ENCODE measurements at places on chromosomes 16 and 17.
A peak's percentile ranks its signal among the peaks of the same experiment; 100 is the strongest.

GRCh38 chr17:60461584-60461983, 39.3 kb downstream of the CHCT1 start:
- DNase-seq: no peak

DNA sequence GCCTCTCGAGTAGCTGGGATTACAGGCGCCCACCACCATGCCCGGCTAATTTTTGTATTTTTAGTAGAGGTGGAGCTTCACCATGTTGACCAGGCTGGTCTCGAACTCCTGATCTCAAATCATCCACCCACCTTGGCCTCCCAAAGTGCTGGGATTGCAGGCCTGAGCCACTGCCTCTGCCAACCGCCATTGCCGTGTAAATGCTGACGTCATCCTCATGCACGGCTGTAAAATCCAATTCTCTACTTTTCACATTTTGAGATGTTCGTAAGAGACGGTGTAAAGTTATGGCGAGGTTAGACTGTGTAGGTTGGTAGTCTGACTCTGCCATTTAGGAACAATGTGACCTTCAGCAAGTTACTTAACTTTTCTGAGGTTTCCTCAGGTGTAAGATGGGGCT, 1.7 kb upstream of the DNAJA2 start:
- DNase-seq: no peak

- no peak for DNase-seq
Measured at GRCh38 chr17:27579897-27580321, 51.1 kb upstream of the LGALS9 start.

DNA sequence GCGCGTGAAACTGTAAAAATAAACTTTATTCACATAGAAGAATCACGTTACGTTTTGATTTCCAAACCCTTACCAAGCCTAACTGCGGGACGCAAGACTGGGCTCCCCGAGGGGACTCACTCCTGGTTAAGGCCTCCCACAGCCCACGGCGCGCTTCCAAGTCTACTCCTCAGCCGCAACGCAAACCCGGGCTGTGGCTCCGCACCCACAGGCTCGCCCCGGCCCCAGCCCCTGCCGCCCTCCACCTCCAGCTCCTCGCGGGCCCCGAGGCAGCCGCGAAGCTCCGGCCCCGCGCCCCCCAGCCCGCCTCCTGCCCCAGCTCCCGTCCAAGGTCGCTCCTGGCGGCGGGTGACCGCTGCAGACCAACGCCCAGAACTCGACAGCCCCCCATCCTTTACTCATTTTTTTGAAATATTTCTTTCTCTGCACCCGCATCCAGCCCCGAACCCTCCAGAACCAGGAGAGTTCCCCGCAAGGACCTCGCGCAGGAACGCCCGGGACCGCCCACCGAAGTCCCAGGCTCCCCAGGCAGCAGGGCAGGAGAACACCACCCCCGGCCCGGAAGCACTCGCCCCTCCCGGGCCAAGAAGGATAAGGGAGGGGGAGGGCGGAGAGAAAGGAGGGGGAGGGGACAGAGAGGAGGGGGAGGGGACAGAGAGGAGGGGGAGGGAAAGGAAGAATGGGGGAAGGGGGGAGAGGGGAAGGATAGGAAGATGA, 912 bp downstream of the USP22 start:
- DNase-seq: peak; percentile 82

DNA sequence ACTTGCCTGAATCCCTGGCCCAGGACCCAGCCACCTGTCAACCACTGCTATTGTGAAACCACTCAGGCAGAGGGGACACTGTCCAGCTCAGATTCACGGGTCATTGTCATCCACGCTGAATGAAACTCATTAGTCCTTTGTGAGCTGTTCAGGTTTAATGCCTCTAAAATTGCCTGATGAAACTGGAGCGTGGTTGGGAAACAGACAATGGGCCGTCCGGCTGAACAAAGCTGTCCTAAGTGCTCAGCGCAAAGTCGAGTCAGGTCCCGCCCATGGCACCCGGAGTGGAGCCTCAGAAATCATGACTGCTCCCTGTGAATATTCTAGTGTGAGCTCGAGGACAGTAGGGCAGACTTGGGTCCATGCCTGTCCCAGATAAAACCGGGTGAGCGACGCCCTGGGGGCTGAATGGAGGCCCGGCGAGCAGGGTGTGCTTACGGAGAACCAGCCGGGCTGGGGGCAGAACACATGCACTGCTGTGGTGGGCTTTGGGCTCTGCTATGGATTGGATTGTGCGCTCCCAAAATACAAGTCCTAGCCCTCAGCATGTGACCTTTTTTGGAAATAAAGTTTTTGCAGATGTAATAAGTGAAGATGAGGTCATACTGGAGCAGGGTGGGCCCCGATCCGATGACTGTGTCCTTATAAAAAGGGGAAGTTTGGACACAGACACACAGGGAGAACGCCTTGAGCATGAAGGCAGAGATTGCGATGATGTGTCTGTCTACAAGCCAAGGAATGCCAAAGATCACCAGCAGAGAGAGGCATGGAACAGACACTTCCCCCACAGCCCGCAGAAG, 12.9 kb upstream of the CMIP start:
- DNase-seq: no peak

DNA sequence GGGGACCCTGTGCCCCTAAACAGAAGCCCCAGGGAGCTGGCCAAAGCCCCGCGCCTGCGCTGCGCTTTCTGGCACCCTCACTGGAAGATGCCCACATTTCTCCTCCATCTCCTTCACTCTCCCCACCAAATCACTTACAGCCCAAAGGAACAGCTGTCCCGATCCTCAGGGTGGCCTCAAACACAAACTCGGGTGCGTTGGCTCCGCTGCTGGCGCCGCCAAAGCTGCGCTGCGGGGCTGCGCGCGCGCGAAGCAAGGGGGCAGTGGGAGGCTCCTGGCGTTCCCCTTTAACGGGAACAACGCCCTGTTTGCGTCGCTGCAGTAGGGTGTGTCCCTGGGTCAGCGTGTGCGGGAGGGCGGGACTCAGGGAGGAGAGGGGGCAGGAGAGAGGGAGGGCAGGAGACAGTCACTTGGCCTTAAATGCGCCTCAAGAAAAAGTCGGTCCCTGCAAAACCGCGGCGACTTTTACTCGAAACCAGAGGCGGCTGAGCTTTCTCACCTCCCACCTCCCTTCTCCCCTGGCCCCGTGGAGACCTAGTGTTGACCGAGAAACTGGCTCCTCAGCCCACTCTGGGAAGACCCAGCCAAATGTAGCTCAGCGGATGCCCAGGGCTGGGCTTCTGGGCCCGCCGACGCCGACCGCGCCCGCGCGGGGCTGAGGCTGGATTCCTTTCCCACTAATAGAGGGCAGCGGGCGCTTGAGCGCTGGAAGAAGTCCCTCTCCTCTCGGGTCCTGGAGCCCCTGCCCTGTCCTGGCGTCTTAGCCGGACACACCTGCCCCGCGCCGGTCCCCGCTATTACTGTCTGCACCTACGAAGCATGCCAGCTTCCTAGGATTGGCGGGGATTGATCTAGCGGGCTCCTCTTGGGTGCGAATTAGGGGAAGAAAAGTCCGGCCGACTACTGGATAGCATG, 2.6 kb downstream of the PMP22 start:
- DNase-seq: no peak

DNA sequence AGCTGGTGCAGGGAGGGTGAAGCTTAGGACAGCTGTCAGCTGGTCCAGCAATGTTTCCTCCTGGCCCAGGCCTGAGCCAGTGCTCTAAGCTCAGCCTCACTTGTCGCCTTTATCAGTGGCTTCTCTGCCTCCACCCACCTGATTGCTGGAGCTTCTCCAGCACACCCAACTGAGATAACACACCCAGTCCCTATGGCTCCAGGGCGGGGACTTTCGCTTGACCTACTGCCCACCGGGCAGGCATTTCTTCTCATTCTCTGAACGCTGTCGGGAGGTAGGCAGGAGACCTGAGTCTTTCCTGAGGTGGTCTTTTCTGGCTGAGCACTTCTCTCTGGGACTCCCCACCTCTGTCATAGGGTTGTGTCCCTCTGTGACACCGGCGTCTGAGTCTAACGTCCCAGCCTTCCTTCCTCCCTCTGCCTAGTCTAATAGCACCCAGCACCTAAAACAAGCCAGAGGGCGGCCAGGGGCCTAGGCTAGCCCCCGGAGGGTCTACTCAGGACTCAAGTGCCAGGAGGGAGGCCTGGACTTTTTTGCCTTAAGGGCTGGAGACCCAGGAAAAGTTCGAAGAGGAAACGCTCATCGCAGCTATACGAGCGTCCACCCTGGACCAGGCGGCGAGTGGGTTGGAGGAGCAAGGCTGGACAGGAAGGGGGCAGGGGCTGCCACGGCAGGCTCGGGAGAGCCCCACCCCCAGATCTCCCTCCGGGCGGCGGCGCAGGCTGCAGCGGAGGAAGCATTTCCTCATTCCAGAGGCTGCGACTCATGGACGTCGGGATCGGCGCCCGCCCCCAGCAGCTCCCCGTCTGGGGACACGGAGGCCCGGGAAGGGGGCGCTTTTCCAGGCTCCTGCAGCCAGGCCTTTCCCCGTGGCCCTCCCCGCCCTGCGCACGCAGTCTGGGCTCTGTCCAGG, 756 bp downstream of the TAX1BP3 start:
- peak; percentile 53 for DNase-seq
